ENCODE measurements at places on chromosomes 1 and 21.

- peak; percentile 72 for DNase-seq
These were observed 163.3 kb downstream of the RHOU start for GRCh38 chr1:228898582-228898992.

- peak; percentile 62 for DNase-seq
These were observed 98.6 kb downstream of the ENAH start for GRCh38 chr1:225554216-225554812.

GRCh38 chr1:244092293-244092963 is 41.3 kb downstream of the ZBTB18 start:
- DNase-seq, result no peak

DNA sequence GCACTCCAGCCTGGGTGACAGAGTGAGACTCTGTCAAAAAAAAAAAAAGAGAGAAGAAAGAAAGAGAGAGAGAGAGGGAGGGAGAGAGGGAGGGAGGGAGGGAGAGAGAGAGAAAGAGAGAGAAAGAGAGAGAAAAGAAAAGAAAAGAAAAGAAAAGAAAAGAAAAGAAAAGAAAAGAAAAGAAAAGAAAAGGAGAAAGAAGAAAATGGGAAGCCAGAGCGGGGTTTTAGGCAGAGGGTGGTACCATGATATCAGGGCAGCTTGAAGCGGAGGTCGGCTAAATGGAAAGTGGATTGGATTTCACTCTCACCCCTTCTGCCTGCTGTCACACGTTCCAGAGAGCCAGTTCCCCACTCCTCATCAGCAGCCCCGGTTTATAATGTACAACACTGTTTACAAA is 1.9 kb downstream of the TMCO4 start:
- no peak for DNase-seq

DNA sequence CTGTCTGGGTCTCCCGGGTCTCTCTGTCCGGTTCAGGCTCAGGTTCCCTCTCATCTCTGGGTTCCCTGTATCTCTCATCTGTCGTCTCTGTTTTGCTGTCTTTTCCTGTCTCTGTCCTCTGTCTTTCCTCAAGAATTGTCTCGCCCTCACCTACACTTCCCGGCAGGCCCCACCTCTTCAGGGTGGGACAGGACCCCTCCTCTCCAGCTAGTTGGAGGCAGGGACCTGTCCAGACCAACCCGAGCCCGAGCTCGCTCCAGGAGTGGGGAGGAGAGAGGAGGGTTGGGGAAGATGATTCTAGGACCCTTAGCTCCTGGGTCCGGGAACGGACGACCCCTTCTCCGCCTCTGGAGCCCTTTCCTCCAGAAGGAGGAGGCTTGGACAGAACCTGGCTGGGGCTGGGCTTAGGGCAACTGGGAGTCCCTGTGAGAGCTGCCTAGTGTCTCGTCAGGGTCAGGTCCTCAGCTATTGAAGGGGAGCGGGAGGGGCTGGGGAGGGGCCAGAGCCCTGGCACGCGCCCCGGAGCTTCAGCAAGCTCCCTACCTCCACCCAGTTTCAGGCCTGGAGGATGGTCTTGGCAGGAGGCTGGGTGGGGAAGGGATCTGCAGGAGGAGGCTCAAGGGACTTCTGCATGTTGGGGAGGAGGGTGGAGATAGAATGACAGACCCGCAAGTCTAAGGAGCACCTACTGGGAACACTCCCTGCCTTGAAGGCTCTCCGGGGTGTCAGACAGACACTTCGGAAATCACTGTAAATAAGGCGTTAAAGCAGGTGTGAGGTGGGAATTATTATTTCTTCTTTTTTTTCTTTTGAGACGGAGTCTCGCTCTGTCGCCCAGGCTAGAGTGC is 26.3 kb upstream of the EPB41 start:
- peak; percentile 86 for DNase-seq

- DNase-seq, result no peak
These were observed 60.2 kb downstream of the TBCE start for GRCh38 chr1:235427447-235427846.

DNA sequence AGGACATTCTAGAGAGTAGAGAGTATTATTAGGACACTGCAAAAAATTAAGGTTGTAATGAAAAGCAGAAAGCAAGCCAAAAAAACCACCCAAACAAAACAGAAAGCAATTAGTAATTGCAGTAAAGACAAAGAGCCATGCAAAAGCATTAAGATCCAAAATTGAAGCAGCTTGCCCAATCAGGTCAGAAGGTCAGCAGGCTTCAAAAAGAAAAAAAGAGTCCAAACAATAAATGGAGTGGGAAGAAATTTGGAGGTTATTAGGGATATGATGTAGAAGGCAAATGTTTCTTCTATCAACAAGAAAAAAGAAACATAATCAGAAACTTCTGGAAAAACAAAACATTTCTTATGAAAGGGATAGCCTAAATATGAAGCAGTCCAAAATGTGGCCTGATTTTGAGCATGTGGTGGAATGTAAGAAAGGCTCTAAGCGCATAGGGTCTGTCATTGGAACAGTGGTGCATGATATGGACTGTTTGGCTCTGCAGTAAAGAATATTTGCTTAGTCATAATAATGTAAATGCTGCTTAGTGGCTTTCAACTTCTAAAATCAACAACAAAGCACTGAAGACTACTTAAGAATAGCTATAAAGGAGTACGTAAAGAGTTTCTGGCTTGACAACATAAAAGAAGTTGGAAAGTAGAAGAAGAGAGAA is 4.8 kb downstream of the STUM start:
- no peak for DNase-seq

GRCh38 chr1:116367256-116367945 is 5.6 kb upstream of the ATP1A1 start:
- no peak for DNase-seq

GRCh38 chr1:27655151-27655937 is 16.6 kb downstream of the IFI6 start:
- DNase-seq, result no peak

DNA sequence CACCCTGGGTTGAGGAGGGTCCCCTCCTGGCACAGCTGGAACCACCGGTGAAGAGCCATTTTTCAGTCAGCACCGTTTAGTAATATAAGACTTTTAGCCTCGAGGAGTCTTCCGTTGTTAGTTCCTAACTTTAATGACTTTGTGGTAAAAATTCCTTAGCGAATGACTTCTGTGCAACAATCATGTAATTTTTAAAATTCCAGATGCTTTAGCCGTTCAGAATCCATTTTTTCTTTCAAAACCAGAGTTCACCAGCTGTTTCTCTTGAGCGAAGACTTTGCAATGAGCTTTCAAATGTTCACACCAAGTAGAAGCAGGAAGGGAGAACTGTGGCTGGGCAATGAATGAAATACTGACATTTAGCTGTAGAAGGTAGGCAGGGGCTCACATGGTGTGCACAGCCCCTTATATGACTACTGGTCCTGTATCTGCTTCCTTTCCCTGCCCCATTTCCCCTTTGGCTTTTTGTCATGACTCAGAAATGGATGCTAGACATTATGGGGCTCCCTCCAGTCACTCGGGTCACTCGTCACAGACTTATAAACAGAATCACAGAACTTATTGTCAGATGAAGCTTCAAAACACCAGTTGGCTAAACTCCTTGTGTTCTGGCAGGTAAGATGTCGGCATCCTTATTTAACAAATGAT is 4.1 kb downstream of the DISC1 start:
- DNase-seq, result no peak

DNA sequence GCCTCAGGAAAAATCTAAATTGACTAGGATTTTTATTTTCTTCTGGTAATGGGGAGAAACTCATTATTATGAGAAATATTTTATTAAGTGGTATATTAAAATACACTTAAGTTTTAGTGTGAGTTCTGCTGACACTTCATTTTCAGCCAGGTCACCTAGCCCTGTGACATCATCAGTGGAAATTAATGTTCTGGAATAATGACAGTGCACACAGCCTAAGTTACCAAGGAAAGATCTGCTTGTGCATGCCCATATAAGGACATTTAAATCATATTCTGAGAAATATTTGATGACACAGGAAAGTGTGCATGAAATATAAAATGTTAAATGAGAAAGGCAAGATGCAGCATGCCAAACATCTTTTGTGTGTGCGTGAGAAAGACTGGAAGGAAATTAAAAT is 102.0 kb downstream of the KIF14 start:
- DNase-seq, result no peak

- no peak for DNase-seq
These were observed 11.7 kb downstream of the DSCAM start for GRCh38 chr21:40835184-40835694.

DNA sequence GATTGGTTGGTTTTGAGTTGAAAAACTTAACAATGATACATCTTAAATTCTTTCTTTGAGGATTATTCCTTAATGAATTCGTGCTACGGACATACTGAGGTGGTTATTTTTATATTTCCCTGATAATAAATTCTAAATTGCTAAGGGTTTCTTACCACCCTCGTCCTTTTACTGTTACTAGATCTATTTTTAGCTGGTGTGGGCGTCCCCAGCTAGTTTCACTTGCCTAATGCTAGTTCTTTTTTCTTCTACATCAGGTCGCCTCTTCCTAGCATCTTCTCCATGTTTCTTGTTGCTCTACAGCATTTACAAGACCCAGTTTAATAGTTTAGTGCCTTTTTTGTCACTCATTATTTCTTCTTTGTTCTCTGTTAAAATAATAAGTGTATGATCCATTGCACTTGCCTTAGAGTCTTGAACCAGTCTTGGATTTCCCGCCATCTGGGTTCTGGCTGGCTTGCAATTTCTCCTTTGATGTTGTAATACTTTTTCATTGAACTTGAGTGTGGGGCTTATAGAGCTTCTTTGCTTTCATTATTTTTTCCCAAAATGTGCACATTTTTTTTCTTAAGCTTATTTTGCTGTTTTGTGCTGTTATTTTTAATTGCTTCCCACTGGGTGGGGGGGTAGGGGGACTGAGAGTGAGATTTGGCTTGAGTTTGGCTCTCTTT is 677 bp upstream of the HSD11B1 start:
- DNase-seq, result no peak

GRCh38 chr1:12469493-12469892 is 148.5 kb downstream of the DHRS3 start:
- no peak for DNase-seq

DNA sequence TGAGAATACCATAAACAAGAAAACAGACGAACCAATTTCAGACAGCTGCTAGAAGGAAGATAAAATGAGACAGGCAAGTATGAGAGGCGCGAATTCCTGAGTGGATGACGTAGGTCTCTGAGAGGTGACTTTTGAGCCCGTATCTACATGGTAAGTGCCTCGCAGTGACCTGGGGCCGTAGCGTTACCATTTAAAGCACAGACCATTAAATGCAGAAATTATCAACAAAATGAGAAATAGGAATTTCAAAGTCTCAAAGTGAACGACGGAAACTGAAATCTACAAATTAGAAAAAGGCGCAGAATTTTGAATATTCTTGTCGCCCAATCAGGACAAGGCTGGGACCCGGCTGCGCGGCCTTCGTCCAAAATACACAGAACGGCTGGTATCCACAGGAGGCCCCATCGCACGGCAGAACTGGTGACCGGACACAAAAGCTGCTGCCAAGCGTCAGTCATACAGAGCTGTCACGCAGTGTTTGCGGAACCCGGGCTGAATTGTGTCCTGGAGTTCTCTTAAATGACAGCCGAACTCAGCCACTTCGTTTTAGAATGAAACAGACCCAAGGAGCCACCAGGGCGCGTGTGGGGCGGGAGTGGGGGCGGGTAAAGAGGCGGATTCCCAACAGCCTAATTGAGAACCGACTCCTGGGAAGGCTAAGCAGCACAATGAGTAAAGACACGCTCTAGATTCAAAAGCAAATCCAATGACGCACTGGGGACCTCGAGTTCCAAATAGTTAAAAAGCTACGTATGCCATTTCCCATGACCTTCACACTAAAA is 13.8 kb upstream of the BOLA1 start:
- peak; percentile 92 for DNase-seq

- no peak for DNase-seq
These were observed 4.2 kb upstream of the RNF11 start for GRCh38 chr1:51231896-51232295.

Measured in hematopoietic multipotent progenitor cell treated with erythropoietin and hydrocortisone succinate and interleukin-3 and kit ligand, for 6 days (in vitro differentiated cells).